Upper lobe of right lung (tissue), 1 donor: ENCODE measurements at places on chromosomes 2 and 18. TPM values are rescaled to one million over a fixed set of nuclear protein-coding genes. Genes with fewer than 3 reads are reported as not detected.

DNA sequence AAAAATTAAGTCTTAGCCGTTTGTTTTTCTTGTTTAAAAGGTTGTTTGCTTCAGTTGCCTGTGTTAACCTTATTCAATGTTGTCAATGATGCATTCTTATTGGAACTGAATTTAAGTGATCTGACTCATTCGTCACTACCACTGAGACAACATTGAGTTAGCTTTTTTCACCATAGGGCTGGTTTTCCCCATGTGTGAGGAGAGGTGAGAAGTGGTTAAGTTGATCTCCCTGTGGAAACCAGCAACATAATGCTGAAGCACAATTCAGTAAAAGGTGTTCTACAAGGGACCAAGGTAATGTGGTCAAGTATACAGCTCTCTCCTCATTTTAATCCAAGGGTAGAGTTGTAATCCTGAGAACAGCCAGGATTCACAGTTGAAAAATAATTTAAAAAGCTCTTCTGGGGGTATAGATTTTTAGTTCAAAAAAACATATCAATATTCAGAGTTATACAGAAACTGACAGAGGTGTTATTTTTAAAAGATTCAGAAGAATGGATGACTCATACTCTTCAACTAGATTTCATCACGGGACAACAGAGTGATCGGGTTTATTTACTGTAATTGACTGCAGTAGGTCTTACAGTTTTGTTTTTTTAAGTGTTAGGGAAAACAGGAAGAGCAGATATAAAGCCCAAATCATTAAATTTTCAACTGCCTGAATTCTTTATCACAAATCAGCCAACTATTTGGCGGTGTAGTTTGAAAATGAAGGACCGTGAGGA is 12.6 kb downstream of the NOP58 start:
- H3K27ac ChIP-seq = peak overlapping the region; percentile 2
- H3K4me3 ChIP-seq = no peak overlapping the region
- H3K36me3 ChIP-seq = peaks cover 75% of the 10 kb centered on the region
- DNase-seq = no peak
- no peaks in the 10 kb centered on the region for H3K27me3 ChIP-seq
- H3K4me1 ChIP-seq = peaks cover 22% of the 10 kb centered on the region

The L3MBTL4 gene
- total RNA-seq = 16.2 TPM

GRCh38 chr18:48715711-48716361 is 177.0 kb downstream of the CTIF start:
- H3K4me1 ChIP-seq = peaks cover 24% of the 10 kb centered on the region
- H3K27ac ChIP-seq = peak overlapping the region; percentile 65
- no peaks in the 10 kb centered on the region for H3K27me3 ChIP-seq
- H3K4me3 ChIP-seq = no peak overlapping the region
- H3K36me3 ChIP-seq = no peaks in the 10 kb centered on the region

GRCh38 chr2:120596990-120597594 is 138.6 kb upstream of the GLI2 start:
- peak overlapping the region; percentile 61 for H3K27ac ChIP-seq
- H3K4me1 ChIP-seq = peaks cover 10% of the 10 kb centered on the region
- peak; percentile 62 for DNase-seq
- no peaks in the 10 kb centered on the region for H3K36me3 ChIP-seq
- no peak overlapping the region for H3K4me3 ChIP-seq

DNA sequence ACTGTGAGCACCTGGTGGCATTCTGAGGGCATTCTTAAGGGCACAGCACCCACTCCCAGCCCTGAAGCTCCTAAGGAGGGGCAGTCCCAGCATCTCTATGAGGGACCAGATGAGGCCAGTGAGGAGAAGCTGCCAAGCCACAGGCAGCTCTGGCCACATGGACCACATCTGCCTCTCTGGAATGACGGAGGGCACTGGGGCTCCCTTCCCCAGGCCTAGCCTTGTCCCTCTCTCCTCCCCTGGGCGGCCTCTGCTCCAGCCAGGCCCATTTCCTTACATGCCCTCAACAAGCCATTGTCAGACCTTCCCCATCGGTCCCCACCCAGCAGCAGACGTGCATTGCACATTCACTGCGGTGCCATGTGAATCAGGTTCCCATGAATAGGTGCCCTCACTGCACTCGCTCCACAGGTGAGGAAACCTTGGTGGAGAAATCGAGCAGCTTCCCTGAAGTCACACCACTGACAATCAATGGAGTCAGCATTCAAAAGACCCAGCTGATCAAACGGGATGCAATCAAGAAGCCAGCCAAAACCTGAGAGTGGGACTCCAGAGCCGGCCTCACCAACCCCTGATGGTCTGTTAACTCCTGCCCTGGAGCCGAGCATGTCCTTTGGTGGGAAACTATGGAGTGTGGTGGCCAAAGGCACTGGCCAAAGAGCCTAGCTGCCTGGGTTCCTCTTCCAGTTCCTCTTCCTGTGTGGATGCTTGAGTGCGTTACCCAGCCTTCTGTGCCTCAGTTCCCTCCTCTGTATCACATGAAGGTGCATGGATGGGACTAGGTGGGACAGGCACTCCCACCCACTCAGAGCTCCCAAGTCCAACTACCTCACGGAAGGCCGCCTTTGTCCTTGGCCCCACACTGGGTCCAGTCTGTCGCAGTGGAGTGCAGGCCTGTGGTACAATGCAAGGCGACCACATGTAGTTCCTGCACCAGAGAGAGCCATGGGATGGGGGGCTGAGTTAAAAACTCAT is 147.3 kb downstream of the ZFP36L2 start:
- H3K36me3 ChIP-seq = no peaks in the 10 kb centered on the region
- H3K4me3 ChIP-seq = no peak overlapping the region
- H3K27ac ChIP-seq = no peak overlapping the region
- no peak for DNase-seq

DNA sequence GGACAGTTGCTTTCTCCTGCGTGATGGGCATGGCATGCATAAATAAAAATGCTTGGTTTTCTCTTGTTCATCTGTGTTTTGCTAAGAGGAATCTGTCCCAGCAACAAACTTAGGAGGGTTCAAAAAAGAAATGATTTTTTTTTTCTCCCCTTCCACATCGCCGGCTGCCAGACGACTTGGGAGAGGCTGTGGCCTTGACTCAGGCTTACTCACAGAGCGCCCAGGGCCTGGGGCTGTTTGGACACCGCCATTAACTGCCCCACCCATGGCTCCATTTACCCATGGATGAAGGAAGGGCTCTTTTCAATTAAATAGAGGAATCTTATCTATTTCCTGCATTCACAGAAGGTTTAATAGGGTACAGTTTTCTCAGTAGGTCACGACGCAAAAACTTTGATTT is 22.3 kb upstream of the SERPINB5 start:
- no peak for DNase-seq
- H3K4me1 ChIP-seq = no peaks in the 10 kb centered on the region
- H3K27me3 ChIP-seq = no peaks in the 10 kb centered on the region
- H3K27ac ChIP-seq = no peak overlapping the region
- no peak overlapping the region for H3K4me3 ChIP-seq
- no peaks in the 10 kb centered on the region for H3K36me3 ChIP-seq

- H3K27me3 ChIP-seq = no peaks in the 10 kb centered on the region
- DNase-seq = peak; percentile 32
- H3K4me3 ChIP-seq = no peak overlapping the region
- no peak overlapping the region for H3K27ac ChIP-seq
- no peaks in the 10 kb centered on the region for H3K36me3 ChIP-seq
These were observed 65.0 kb downstream of the SH3RF3 start for GRCh38 chr2:109193807-109194619.

- peak overlapping the region; percentile 82 for H3K27ac ChIP-seq
- H3K4me3 ChIP-seq = no peak overlapping the region
- no peak for DNase-seq
- H3K27me3 ChIP-seq = no peaks in the 10 kb centered on the region
- peaks cover 47% of the 10 kb centered on the region for H3K4me1 ChIP-seq
These were observed 41.6 kb downstream of the SH3RF3 start for GRCh38 chr2:109170645-109171044.
